8988T (cell line): ENCODE measurements at places on chromosomes 16 and 17.

GRCh38 chr16:4373909-4374742, 2.5 kb downstream of the VASN start:
- DNase-seq, result no peak

DNA sequence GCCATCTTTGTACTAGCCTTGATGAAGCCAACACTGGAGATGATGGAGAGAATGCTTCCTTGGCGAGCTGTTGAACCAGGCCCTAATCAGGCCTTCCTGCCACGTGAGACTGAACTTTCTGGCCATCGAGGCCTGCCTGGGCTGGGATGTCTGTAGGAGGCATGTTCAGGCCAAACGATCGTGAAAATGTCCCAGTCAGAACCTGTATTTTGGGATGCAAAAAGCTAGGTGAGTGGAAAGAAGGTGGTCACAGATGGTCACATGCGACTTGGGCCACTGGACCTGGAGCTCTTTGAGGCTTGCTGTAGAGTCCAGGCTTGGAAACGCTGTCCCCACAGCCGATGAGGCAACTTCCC, 12.9 kb downstream of the KNOP1 start:
- DNase-seq, result no peak

DNA sequence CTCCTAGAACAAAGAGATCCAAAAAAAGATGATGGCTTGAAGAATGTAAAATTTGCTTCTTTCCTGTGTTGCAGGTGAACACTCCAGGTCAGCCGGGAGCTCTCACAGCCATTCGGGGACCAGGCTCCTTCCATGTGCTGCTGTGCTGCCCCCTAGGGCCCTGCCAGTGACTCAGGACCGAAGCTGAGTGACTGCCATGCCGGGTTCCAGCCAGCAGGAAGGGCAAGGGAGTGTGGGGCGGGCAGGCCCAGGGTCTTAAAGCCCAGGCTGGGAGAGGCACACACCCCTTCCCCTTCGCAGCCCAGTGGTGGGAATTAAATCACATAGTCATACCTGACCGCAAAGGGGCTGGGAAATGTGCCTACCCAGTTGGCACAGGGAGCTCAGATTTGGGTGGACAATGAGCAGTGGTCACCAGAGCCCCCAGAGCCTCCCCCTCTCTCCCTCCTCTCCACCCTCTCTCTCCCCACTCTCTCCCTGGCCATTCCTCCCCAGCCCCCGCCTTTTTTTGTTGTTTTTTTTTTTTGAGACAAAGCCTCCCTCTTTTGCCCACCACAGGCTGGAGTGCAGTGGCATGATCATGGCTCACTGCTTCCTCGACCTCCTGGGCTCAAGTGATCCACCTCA, 11.5 kb downstream of the EPOP start:
- DNase-seq, result peak; percentile 76

GRCh38 chr16:4206680-4207079, 35.2 kb downstream of the SRL start:
- DNase-seq, result no peak

GRCh38 chr16:8958344-8959167, 5.2 kb downstream of the USP7 start:
- no peak for DNase-seq

GRCh38 chr17:8994319-8994718, 27.0 kb upstream of the NTN1 start:
- DNase-seq, result no peak

DNA sequence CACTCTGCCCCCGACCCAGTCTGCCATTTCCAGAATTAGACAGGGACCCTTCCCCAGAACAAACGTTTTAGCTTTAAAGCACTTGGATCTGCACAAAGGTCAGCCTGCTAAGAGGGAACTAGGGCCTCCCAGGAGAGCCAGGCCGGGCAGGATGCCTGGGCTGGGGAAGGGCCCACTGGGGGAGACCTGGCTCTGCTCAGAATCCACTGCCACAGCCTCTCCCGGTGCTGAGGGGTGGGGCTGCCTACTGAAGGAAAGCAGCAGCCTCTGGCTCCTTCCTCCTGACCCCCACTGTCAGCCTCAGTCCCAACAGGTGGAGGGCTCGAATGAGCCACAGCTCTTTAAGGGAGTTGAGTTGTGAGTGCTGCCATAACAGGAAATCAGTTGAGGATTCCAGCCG, 1.7 kb downstream of the YBX2 start:
- peak; percentile 25 for DNase-seq

DNA sequence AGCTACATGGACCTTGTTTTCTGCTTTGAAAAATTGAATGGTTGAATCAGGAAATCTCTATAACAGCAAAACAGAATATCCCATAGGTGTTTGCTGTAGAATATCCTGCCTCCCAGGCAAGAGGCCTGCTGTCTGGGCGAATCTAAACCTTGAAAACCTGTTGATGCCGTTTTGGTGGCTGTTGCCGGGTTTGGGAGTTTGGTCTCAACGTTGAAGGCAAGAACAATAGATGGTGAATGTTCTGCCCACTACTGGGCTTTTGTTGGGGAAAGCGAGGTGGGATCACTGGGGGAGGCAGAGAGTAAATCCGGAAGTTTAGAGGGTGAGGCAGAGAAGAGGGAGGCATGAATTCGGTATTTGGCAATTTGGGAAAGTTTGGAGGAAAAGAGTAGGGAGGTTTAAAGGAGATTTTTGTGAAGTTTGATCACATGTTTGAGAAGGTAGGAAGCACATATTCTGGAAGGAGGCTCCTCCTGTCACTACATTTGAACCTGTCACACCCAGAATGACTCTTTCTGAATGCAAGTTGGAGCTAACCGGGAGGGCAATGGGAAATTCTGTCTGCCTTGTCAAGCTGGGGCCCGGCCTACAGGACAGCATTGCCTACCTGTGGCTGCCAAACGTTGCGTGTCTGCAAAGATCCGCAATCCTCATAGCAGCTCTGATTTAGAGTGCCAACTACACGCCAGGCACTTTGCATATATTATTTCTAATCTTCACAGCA, 46.5 kb downstream of the GPRC5B start:
- DNase-seq, result no peak

DNA sequence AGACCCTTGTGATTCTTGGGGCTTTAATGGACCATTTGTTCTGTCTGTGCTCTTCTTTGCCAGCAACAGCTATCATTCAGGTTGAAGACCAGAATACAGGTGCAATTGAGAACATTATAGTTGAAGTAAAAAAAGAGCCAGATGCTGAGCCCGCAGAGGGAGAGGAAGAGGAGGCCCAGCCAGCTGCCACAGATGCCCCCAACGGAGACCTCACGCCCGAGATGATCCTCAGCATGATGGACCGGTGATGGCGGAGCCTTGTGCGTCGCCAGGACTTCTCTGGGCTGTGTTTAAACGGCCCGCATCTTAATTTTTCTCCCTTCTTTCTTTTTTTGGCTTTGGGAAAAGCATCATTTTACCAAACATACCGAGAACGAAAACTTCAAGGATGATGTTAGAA, 7.3 kb upstream of the CARMIL2 start:
- DNase-seq, result no peak

DNA sequence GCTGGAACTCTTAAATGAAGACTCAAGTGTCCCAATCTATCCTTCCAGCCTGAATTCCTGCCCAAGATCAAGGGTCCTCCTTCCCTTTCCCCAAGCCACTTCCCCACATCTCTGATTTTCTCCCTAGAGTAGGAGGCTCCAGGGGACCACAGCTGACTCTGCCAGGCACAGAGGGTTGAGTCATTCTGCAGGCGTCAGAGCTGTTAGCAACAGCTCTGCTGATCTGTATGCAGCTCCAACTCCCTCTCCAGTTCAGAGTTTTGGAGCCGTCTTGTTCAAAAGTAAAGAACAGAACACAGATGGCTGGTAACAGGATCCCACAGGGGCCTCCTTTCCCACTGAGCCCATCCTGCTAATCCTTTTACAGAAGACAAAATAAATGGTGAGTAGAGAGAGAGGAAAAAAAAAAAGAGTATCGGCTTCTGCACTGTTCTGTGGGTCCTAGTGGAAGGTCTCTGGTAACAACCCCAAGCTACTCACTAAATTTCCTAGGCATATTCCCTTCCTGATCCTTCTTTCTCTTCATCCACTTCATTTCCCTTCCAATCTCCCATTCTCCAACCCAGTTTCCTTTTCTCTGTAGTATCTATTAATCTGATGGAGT, 13.4 kb upstream of the TAOK1 start:
- no peak for DNase-seq

DNA sequence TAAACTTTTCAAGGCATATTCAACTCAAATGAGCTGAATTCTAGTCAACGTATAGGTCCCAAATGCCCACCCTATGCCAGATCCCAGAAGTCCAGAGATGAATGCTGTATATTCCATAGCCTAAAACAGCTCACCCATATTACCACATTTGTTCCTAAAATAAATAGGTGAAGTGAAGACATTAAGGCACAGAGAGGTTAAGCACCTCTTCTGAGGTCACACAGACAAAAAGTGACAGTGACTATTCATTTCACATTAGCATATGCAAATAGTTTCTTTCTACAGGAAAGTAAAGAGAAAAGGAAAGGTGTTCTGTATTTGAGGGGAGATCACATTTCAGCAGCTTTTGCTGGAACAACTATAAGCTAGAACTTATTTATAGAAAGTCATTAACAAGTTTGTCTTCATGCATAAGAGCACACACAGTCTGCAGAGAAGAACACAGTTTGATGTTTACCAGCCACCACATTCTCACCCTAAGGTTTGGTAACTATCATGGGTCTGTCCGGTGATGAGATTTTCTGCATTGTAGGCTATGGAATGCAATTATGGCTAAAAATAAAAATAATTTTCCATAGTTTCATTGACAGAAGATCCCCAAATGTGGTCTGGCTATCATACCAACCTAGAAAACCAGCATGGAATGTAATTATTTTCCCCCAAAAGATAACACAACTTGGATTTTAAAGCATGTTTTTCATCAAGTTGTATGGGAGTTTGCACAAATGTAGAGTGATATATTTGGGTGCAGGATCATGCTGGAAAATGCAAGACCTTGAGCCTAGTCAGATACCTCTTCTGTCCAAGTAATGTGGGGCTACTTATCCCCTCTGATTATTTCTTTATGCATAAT, 402.1 kb downstream of the UTP18 start:
- DNase-seq, result no peak

DNA sequence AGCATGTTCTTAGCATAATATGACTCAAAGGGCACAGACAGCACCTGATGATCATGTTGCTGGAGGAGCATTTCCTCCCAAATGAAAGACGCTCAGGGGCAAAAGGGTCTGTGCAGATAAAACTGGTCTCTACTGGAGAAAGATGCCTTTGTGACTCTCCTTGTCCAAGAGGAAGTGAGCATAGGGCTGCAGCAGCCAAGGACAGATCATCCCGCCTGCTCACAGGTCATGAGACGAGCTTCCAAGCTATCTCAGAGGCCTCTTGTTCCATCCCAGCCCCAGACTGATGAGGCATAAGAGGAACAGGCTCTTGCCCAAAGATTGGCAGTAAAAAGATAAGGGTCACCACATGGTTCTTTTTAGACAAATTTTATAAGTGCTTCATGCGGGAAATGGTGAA, 141.8 kb downstream of the KATNIP start:
- DNase-seq, result no peak

DNA sequence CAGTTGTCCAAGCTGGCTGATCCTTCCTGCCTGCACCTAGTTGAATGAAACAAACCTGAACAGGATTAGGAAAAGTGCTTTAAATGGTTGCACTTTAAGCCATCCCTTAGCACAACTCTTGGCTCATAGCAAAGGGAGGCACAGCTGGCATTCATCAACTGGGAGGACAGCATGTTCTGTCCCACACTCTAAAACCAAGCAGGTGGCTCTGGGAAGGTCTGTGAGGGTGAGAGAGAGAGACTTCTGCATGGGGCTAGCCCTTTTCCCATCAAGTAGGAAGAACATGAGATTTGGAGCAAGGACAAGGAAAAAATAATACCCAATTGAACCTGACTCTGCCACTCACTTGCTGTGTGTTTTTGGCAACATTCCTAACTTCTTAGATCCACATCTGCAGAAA, 140.9 kb upstream of the CCL2 start:
- DNase-seq, result no peak

DNA sequence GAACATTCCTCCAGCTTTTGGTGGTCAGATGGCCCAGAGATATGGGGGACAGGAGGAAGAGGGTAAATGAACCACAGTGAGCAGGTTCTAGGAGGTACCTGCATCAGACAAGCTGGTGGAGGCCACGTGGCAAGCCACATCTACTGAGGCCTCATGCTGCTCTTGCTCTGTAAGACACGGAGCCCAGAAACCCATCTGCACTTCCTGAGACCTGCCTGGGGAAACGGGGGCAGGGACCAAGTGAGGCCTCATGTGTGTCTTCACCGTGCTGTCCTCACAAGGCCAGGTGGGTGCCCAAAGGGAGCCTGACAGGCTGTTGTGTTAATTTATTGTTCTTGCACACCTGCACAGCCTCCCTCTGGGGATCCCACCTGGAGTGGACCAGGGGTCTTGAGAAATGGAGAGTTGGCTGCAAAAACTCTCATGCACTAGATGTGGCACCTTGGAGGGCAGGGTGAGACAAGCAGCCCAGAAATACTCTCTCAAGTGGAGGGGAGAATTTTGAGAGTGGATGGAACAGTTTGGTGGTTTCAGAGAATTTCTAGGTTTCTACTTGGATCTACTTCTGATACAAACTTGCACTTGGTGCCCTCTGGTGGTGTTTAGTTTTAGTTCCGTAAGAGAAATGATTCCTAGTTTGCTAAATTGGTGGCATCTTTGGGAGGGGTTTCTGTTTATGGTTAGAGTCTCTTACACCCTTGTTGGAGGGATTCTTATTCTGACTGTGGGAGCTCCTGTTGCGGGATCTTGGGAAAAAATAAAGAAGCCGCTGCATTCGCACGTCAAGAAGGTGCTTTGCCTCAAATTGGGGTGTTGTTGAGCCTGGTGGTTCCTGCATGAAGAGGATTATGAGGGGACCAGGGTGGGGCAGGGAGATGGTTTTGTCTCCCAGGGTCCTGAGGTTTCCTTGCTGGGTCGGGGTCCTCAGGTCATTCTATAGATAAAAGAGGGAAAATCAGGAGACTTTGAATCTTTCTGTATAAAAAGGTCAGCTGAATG, 47.5 kb downstream of the SLC6A2 start:
- DNase-seq, result no peak

- DNase-seq, result no peak
Measured at GRCh38 chr16:12160249-12160648, 183.7 kb downstream of the SNX29 start.

- DNase-seq, result no peak
Measured at GRCh38 chr16:30569281-30569680, 2.2 kb downstream of the ZNF688 start.

DNA sequence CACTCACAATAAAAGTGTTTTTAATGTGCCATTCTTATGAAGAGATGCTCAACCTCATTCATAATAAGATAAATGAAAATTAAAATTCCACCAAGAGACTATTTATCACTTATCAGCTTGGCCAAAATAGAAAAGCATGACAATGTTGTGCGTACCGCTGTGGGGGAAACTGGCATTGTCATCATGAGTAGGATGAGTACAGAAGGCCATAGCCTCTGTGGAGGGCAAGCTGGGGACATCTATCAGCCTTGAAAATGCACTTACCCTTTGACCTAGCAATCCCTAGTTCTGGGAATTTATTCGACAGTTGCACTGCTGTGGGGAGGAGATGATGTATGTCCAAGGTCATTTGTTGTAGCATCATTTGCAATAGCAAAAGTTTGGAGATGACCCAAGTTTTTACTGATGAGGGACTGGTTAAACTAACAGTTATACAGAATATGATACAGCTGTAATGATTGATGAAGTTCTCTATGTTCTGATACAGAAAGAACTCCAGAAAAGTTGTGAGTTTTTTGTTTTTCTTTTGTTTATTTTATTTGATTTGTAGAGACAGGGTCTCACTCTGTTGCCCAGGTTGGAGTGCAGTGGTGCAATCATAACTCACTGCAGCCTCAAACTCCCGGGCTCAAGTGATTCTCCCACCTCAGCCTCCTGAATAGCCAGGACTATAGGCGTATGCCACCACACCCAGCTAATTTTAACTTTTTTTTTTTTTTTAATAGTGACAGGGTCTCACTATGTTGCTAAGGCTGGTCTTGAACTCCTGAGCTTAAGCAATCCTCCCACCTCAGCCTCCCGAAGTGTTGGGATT, 13.7 kb upstream of the PRKCB start:
- DNase-seq, result no peak
